ENCODE measurements at places on chromosomes 12 and 14. TPM values are rescaled to one million over a fixed set of nuclear protein-coding genes. Genes with fewer than 3 reads are reported as not detected.

CLBA1 gene
- total RNA-seq, result 17.3 TPM

TAS2R14 gene
- total RNA-seq, result 8.0 TPM

SERPINA9 gene
- total RNA-seq, result not detected

GPR132 gene
- total RNA-seq, result 1.5 TPM

SPX gene
- total RNA-seq, result not detected

KRT4 gene
- total RNA-seq, result 0.81 TPM

AMDHD1 gene
- 0.39 TPM for total RNA-seq

FERMT2 gene
- 82.3 TPM for total RNA-seq

TMEM233 gene
- total RNA-seq, result 2.4 TPM

GLT1D1 gene
- 0.94 TPM for total RNA-seq

Measured in ureter (tissue), 1 donor.